ENCODE measurements at places on chromosomes 16 and 17.

GRCh38 chr16:12348733-12349704 is 372.5 kb downstream of the SNX29 start:
- DNase-seq, result no peak

DNA sequence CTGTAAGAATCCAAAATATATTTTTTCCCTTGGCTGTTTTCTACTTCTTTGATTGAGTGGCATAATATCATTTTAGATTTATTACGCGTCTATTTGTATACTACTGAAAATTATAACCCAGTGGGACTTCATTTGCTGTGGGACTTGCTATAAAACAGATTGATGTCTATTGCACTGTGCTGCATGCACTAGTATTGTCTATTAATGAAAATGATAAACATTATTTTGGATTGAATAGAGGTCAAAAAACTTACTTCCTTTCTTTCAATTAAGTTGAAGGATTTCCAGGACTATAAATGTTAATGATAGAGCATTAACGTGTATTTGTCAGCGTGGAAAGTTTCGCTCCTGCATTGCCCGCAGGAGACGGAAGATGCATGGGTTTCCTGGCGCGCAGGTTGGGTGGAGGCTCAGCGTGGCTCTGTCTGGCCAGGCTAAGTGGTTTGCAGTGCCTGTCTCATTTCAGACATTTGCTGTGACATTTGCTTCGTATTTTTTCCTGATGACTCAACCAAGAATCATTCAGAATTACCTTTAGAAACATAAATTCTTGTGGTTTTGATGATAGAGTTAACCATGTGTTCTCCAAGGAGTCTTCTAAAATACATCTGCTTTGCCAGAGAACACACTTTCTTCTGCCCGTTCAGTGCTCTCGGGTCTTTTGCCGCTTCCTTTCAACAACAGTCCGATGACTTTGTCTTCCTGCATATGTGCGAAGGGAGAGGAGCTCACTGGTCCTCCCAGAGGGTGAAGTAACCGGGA is 216.7 kb downstream of the RPTOR start:
- no peak for DNase-seq

- no peak for DNase-seq
Observed at GRCh38 chr17:82316651-82317393, 586 bp downstream of the CD7 start.

GRCh38 chr16:85641776-85642176 is 28.7 kb downstream of the GSE1 start:
- DNase-seq, result no peak

GRCh38 chr16:48160575-48160974 is 4.8 kb upstream of the ABCC12 start:
- DNase-seq, result no peak

All from AG04449 (cell line).